ENCODE measurements at places on chromosomes 7 and 10.

GRCh38 chr10:78252286-78252685 is 218.6 kb downstream of the RPS24 start:
- no peak for DNase-seq

DNA sequence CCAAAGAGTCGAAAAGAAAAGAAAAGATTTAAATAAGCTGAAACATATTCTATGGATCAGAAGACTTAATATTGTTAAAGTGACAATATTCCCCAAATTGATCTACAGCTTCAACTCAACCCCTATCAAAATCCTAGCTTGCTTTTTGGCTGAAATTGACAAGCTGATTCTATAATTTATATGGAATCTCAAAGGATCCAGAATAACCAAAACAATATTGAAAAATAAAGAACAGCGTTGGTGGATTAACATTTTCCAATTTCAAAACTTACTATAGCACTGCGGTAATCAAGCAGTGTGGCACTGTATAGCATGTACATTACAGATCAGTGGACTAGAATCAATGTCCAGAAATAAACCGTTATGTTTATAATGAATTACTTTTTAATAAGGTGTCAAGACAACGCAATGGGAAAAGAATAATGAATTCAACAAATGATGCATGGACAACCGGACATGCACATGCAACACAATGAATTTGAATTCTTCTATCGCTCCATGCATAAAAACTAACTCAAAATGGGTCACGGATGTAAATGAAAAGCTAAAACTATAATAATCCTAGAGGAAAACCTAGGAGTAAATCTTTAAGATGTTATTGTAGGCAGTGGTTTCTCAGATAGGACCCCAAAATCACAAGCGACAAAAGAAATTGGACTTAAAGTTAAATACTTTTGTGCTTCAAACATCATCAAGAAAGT is 1.6 kb upstream of the ALOX5 start:
- no peak for DNase-seq

DNA sequence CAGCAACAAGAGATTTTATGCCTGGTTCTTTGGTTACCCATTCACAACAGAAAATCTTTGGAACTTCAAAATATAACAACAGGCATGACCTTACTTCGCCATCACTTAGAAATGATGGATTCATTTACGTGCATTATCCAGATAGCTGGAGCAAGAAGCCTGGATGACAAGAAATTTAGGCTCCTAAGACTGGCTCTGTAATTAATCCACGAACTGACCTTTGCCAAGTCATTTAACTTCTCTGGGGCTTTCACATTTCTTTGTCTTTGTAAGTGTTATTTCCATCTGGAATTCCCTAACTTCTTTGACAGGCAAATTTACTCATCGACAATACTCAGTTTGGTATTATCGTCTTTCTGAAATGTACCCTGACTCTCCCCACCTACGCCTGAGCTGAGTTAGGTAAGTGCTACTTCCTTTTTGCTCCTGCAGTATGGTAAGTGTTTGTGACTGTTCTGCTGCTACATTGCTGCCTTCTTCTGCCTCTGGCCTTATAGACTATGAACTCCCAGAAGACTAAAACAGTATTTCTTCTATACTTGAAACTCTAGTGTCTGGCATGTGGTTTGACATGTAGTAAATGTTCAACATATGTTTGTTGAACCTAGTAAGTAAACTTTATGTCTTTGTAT is 5.5 kb upstream of the MDFIC start:
- DNase-seq, result no peak

DNA sequence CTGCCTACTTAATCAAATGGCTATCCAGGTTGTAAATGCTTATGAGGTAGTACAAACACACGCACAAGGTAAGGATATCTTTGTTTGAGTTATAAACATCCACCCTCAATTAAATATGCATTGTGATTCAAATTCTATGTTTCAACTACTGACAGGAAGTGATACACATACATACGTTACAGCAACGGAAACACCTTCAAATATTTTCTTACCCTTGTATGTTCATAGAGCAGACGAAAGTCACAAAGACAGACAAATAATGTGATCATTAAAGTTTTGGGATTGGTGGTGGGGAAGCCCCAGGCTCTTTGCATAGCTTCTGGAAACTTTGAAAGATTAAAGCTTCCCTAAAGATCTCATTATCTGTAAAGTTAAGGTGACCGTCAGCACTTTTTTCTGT is 521.0 kb downstream of the PARD3 start:
- no peak for DNase-seq

DNA sequence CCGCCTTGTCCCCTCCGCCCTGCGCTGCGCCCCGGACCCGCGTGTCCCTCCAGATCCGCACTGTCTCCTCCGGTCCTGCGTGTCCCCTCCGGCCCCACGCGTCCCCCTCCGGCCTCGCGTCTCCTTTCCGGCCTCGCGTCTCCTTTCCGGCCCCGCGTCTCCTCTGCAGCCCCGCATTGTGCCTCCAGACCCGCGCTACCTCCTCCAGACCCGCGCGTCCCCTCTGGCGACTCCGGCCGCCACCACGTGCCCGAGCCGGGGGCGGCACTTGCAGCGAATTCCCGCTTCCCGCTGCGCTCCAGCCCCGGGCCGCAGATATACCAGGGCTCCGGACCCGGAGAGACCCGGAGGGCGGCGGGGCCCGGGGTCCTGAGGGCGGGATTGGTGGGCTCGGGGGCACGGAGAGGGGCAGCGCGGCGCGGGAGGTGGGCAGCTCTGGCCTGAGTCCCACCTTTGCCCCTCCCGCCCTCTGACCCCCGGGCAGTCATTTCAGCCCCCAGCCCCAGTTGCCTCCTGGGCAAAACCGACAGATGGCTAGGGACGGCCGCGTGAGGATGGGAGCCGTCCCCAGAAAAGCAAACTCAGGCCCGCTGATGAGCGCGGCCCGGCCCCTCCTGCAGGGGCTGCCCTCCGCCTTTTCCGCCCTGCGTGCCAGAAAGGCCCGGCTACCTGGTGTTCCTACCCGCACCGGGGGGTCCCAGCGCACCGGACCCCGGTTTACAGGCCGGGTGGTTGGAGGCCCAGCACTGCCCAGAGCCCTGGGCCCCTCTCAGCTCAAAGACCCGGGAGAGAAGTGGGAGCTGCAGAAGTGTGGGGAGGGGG is 56.5 kb downstream of the RBM17 start:
- DNase-seq, result peak; percentile 76

DNA sequence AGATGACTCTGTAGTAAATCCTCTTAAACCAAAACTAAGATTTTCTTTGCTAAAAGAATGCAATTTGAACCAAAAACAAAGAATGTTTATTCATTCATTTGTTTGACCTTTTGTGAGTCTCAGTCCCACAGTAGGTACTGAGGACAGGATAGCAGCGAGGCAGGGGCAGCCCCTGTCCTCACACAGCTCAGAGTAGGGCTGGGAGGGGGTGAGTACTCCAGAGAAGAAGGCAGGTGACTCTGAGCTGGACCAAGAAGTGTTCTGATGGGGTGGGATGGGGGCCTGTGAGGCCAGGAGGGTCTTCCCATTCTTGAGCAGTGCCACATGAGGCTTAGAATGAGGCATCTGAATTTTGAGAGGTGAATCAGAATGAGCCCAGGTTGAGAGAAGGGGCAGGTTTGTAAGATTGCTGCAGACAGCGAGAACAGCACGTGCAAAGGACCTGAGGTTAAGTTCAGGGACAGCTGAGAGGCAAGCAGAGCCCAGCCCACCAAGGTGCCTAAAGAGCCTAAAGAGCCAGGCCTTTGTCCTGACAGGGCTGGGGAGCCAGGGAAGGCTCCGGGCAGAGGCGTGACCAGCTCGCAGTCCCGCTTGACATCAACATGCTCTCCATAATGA is 56.9 kb upstream of the CHST15 start:
- DNase-seq, result no peak

DNA sequence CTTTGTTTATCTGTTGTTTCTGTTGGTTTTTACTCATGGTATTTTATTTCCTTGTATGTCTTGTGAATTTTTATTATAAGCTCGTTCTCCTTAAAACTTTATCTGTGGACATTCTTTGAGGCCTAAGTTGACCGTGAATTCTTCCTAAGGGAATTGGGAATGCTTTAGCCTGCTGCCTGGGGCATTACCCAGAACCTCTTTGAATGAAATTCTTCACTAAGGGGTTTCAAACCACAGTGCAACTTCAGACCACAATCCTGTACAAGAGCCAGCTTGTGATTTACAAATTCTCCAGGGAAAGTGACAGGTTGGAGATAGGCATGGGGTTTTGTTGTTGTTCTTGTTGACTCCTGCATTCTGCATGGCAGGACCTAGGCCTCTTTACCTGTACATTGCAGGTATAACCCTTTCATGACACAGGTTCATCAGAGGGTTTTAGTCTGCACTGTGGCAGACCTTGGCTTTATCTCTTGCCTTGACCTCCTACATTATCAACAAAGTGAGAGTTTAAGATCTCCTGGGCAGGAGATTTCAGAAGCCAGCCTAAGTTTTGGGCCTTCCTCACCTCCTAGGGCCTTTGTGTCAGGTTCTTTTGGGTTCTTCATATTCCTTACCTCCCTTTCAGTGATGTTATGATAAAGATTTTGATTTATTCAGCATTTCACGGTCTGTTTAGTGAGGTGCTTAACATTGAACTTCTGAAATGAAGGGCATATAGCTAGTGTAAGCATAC is 70.2 kb downstream of the ABCC2 start:
- no peak for DNase-seq

- DNase-seq, result no peak
These were observed 274.9 kb upstream of the NEBL start for GRCh38 chr10:21171936-21172541.

DNA sequence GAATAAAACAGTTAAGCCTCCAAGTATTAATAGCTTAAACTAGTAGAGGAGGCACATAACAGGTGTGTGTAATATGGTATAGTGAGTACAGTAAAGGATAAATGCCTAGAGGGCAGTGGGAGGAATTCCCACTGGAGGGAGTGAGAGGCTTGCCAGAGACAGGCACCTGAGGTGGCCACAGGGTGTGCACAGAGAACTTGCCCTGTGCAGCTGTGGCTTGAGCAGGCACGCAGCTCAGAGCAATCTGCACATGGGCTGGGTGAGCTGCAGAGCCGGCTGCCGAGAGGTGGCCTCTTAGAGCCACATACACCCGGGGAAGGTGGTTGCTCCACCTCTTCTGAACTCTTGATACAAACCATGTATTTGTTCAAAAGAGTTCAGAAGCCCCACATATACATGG is 237.1 kb downstream of the COBL start:
- no peak for DNase-seq

DNA sequence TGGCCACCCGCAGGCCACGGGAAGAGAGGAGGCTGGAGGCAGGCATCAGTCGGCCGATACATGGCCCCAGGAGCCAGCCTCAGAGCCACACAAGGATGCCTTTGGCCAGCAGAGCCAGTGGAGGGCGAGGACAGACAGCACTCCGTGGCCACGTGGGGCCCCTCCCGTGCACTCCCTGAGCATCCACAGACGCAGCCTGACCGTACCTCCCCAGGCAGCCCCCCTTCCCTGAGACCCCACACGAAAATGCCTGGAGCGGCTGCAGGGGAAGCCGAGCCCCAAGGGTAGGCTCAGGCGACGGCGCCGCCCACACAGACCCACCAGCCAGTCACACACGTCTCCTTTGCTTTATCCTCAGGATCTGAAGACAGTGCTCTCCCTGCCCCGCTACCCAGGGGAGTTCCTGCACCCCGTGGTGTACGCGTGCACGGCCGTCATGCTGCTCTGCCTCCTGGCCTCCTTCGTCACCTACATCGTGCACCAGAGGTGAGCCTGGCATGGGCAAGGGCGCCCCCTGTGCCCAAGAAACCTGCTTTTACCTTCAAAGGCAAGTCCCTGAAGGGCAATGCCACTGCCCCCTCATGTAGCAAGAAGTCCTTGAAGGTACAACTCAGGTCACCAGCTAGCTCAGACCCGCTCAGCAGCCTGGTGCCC is 9.0 kb downstream of the ADGRA1 start:
- no peak for DNase-seq

DNA sequence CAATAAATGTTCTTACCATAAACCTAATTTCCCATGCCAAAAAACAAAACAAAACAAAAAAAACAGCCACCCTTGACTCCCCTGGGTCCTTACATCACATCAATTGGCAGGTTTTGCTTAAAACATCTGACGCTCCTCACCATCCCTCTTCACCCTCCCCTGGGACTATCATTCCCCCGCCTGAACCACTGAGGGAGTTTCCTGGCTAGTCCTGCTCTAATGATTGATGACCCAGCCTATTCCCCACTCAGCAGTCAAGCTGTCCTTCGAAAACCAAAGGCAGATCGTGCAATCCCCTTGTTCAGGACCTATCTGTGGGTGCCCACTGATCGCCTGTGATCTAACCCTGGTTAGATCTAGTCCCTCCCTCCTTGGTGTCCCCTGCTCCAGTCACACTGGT is 11.2 kb upstream of the FRMPD2 start:
- peak; percentile 41 for DNase-seq

- no peak for DNase-seq
These were observed 221.2 kb downstream of the CALN1 start for GRCh38 chr7:72190919-72191318.

DNA sequence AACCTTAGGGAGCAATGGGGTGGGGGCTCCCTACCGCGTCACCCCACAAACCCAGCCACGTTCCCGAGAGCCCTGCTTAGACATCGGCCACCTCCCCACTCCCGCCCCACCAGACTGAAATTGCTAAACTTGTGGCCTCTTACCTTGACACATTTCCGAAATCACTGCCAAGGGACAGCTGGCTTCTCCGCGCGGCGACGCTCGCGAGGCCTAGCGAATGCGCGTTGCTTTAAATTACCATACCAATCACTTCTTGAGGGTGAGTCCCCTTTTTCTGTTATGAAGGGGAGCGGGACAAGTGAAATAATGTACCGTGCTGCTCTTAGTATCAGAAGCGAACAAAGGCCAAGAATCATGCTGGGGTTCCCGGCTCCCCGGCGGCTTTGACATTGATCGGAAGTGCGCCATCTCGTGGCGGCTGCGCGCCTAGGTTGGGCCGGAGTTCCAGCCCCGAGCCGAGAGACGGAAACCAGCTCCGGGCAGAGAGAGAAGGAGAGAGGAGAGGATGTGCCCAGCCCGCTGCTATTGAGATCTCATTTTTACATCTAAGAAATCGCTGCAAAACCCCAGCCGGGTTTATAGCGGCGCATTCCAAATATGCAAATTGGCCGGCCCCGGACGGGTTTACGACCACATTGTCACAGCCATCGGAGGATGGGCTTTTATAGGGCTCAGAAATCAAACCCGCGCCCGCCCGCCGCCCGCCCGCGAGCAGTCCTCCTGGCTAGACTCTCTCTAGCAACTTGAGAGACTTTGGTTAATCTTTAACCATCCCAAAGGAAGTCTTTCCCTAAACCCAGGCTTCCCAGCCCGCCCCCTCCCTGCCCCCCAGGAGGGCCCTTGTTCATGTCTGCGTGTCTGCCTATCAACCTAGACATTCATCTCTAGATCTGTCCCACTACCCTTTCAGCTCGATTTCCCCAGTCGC is 5.3 kb downstream of the HOXA11 start:
- peak; percentile 85 for DNase-seq

- DNase-seq, result no peak
These were observed 44.8 kb upstream of the TARP start for GRCh38 chr7:38318241-38318640.

GRCh38 chr7:129394101-129394500 is 40.1 kb upstream of the STRIP2 start:
- DNase-seq, result no peak

Measured in D341Med (cell line).